Activated CD4-positive, alpha-beta T cell treated with anti-CD3 and anti-CD28 coated beads, Interleukin-2, amount 10 ng/mL, durations not matched to agents 24 days and 14 days (primary cell): ENCODE measurements at places on chromosomes 12 and 14. TPM values are rescaled to one million over a fixed set of nuclear protein-coding genes. Genes with fewer than 3 reads are reported as not detected.

The RAB3IP gene
- total RNA-seq, result 28.5 and 33.6 TPM in 2 replicates

The MYO1A gene
- 1.7 TPM in 2 replicates for total RNA-seq

The TEP1 gene
- total RNA-seq, result 34.6 and 35.8 TPM in 2 replicates

The POTEM gene
- total RNA-seq, result not detected in 2 replicates

The RAD52 gene
- total RNA-seq, result 15.2 and 15.7 TPM in 2 replicates

The NELL2 gene
- total RNA-seq, result 20.0 and 27.5 TPM in 2 replicates

The KRT75 gene
- total RNA-seq, result not detected in 2 replicates

The ABHD12B gene
- total RNA-seq, result not detected in 2 replicates

The EAPP gene
- 33.7 and 34.7 TPM in 2 replicates for total RNA-seq

The GPR68 gene
- 4.6 and 4.9 TPM in 2 replicates for total RNA-seq

The PLEKHD1 gene
- 0.12 TPM in 1 of 2 replicates, not detected in the other for total RNA-seq

The ZNF84 gene
- total RNA-seq, result 20.1 and 23.1 TPM in 2 replicates

The SCARB1 gene
- total RNA-seq, result 23.8 and 25.6 TPM in 2 replicates

The EML5 gene
- total RNA-seq, result 0.66 and 0.82 TPM in 2 replicates

- DNase-seq, result no peak
These were observed 169.3 kb upstream of the AMIGO2 start for GRCh38 chr12:47249082-47249481.

DNA sequence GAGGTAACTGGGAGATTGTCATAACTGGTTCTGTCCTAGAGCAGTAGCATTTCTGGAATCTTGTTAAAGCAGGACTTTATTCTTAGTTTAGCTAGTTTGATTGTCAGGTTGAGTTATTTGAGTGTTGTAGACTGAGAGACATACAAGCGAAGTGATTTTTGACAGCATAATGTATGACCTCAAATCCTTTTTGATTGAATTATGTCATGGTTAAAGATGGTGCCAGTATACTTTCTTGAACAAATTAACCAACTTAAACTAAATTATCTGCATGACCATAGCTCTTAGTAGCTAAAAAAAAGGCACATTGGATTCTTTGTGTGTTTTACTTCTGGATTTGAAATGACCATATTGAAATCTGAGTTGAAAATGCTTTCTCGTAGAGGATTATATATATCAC is 626.6 kb downstream of the TMTC2 start:
- DNase-seq, result no peak

DNA sequence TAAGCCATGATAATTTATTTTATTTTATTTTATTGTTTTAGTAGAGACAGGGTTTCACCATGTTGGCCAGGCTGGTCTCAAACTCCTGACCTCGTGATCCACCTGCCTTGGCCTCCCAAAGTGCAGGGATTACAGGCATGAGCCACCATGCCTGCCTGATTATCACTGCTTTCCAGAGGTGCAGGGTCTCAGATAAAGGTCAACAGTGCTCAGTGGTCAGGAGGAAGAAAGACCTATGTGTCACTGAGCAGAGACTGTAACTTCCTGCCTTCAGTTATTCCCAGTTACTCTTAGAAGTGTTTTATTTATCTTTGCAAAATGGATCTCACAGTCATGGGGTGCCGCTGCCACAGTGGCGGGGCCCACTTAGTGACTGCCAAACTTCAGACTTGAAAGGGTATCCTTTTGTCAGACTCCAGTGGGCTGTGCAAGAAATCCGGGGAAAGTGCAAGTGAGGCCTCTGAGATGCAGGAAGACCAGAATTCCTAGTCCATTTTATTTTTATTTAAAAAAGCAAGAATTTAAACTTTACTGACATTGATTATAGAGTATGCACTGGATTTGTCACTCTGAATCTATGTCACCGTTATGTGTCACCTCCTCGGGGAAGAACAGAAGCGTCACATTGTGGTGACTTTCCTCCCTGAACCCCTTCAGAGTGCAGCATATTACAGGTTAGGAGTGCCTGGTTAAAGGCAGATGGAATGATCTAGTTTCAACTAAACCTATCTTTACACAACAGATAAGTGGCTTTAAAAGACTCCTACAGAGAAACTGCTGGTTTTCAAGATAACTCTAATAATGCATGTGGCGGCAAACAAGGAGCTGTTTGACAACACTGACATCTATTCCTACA is 59.1 kb upstream of the BICD1 start:
- DNase-seq, result no peak

DNA sequence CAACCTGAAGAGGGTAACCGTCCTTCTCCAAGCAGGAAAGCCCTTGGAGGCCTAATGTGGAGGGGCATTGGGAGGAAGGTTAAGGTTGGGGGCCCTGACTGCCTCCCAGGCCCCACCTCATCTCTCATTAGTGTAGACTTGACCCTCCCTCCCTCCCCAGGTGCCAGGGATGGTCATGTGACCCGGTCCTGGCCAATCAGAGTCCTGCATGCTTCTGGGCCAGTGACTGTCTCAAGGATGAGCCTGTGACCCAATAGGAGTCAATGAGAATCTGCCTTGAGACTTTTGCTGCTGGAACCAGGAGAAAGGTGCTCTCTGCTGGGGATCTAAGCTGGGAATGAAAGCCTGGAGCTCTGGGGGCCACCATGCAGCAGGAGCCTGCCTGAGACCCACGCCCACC is 70.8 kb downstream of the NCOR2 start:
- no peak for DNase-seq

- no peak for DNase-seq
These were observed 28.0 kb upstream of the C12orf42 start for GRCh38 chr12:103523771-103524170.

DNA sequence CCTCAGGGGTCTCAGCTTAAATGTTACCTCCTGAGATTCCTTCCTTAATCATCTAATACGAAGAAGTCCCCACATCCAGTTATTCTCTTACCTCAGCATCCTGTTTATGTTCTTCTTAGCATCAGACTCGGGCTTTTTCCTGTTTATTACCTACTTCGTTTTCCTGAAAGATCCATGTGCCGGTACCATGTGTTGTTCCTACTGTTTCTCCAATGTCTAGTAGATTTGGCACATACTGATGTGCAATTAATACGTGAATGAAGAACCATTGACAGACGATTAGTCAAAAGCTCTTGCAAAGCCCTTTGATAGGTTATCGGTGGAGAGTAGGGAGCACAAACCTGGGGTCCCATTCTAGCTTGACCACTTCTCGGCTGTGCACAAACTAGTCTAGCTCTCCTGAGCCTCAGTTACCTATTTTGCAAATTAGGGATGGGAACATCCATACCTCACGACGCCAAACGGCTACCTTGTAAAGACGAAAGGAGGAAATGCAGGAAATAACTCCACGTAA is 735 bp upstream of the MAPKAPK5 start:
- no peak for DNase-seq

- DNase-seq, result no peak
These were observed 38.2 kb downstream of the BAZ2A start for GRCh38 chr12:56591961-56592360.

- no peak for DNase-seq
These were observed 90.2 kb downstream of the CHGA start for GRCh38 chr14:93012951-93013719.

DNA sequence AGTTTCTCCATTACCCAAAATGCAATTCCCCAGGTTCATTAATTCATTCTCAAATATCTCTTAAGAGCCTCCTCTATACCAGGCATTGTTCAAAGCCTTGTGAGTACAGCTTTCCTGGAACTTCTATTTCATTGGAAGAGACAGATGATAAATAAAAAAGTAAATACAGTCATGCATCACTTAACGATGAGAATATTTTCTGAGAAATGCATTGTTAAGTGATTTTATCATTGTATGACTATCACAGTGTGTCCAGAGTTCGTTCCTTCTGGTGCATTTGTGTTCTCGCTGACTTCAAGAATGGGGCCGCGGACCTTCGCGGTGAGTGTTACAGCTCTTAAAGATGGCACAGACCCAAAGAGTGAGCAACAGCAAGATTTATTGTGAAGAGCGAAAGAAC is 66.0 kb downstream of the ANO4 start:
- no peak for DNase-seq

DNA sequence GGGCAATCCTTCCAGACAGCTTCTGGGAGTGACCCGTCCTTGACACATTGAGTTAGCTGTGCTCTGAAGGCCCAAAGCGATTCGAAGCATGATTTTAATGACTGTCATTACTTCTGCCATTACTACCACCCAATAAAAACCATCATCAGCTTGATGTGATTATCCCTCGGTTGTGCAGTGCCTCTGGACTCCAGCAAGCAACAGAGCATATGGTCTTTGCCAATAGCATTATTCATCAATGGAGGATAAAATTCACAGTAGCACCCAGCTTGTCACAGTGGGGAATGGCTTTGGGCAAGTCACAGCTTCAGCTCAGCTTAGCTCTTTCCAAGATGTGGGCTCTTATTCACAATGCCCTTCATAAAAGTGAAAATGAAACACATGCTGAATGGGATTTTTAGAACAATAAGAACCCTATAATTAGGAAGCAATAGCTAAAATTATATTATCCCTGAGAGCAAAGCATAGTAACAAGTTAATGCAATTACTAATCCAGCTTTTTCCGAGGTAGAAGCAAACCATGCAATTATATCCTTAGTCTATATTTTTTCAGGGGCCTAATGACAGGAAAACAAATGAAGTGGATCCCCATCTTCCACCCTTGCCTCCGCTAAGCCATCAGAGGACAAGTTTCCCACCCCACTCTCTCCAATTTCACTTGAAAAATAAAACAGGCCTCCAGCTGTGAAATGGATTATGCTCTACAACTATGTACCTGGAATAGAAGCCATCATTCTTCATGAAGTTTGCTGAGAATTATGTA is 163.0 kb upstream of the EEA1 start:
- DNase-seq, result no peak

DNA sequence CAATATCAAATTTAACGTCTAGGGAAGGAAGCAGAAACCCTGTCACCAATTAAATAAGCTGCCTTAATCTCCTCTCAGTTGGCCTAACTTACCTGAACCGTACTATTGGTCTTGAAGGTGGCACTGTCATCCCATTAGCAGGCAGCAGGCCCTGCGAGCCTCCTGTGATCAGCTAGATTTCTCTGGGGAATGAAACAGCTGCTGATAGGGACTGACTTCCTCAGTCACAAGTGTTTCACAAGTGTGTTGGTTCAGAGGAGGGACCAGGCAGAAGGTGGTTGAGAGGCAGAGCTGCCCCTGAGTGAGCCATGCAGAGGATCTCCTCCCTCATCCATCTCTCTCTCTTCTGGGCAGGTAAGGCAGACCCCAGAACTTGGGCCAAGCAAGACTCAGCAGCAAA is 166.8 kb downstream of the DAD1 start:
- no peak for DNase-seq

- no peak for DNase-seq
These were observed 297.1 kb downstream of the KSR2 start for GRCh38 chr12:117671734-117672133.

GRCh38 chr12:38138225-38139221 is 178.1 kb upstream of the ALG10B start:
- peak; percentile 89 for DNase-seq

DNA sequence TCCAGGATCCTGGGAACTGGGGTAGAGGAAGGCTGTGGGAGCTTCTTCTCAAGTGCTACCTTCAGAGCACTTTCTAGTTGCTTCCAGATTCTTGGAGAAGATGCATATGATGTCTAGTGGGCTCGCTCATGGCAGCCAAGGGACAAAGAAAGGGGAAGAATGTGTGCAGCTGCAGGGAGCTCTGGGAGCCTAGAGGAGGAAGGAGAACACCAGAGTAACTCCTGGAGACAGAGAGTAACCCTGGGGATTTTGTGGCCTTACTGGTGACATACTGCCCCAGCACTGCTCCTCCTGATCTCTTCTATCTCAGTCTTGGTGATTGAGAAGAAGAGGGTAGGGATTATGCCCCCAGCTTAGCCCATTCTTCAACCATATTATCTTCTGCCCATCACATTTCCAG is 10.3 kb upstream of the SP7 start:
- no peak for DNase-seq

GRCh38 chr12:42660968-42661937 is 71.7 kb upstream of the PRICKLE1 start:
- no peak for DNase-seq

- no peak for DNase-seq
These were observed 119.7 kb upstream of the TMCC3 start for GRCh38 chr12:94769776-94770759.

- DNase-seq, result no peak
These were observed 13.6 kb downstream of the ABCD2 start for GRCh38 chr12:39605996-39606395.

DNA sequence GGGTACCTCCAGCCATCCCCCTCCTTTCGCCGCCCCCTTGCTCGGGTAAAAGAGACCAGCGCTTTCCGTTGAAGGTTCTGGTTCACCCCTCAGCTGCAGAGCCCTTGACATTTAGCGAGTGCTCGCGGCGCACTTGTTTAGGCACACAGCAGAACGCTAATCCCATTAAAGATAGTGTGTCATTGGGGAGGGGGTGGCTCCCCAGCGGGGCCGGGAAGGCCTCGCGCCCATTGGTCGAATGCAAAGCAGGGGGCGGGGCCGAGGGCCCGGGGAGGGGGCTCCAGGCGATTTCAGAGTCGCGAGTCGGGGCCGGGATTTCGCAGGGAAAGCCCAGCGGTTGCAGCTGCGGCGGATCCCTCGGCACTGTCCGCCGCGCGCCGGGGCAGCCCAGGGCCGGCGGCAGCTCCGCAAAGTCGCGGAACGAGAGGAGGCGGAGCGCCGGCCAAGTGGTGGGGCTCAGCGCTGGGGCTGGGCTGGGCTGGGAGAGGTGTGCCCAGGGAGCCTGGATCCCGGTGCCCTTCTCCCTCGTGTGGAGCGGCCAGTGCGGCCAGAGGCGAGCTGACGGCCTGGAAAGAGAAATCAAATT is 122.9 kb downstream of the TSPAN9 start:
- peak; percentile 58 for DNase-seq
